ENCODE measurements at places on chromosomes 12 and 14.

GRCh38 chr12:76820888-76821482, 57.1 kb downstream of the ZDHHC17 start:
- no peak for DNase-seq

- DNase-seq = no peak
Measured at GRCh38 chr12:4220536-4221257, 52.9 kb upstream of the CCND2 start.

DNA sequence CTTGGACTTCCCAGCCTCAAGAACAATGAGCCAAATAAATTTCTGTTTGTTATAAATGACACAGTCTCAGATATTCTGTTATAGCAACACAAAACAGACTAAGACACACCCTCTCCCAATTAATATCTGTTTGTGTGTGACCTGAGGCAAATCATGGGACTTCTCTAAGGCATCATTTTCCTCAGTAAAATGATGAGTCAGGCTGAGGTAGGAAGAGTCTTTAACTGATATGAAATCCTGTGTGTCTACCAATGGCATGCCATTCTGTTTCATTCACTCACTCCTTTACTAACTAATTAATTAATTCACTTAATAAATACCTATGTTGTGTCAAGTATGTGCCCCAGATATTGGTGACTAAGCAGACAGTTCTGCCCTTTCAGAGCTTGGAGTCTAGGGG, 258.4 kb upstream of the CRY1 start:
- DNase-seq = no peak

DNA sequence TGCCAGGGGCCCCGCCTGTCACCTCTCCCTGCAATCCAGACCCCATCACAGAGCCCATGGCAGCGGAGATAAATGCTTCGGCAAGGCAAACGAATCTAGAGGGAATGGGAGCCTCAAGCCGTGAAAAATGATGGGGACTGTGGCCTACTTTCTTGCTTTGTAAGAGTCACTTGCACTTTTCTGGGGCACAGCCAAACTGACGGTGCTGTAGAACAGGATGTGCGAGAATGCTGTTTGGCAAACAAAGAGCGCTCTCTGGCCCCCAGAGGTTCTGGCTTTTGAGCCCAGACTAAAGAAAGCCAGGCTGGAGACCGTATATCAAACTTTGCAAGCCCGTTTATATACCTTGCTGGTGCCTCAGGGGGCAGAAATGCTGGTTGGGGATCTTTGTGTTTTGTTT, 108.7 kb downstream of the CACNA1C start:
- peak; percentile 86 for DNase-seq

GRCh38 chr12:131775392-131776236, 52.6 kb upstream of the MMP17 start:
- DNase-seq = no peak

DNA sequence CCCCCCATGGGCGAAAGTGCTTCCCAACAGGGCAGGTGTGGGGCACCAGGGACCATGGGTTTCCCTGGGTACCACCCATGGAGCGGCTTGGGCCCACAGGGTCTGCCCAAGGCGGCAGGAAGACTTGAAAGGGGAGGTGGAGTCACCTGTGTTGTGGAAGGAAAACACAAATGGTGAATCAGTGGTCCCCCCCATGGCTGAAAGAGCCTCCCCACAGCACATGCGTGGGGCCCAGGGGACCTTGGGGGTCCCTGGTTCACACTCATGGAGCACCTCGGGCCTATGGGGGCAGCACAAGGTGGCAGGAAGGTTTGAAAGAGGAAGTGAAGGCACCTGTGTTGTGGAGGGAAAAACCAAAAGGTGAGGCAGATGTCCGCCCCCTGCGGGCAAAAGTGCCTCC, 581.9 kb downstream of the ALG10 start:
- DNase-seq = no peak

DNA sequence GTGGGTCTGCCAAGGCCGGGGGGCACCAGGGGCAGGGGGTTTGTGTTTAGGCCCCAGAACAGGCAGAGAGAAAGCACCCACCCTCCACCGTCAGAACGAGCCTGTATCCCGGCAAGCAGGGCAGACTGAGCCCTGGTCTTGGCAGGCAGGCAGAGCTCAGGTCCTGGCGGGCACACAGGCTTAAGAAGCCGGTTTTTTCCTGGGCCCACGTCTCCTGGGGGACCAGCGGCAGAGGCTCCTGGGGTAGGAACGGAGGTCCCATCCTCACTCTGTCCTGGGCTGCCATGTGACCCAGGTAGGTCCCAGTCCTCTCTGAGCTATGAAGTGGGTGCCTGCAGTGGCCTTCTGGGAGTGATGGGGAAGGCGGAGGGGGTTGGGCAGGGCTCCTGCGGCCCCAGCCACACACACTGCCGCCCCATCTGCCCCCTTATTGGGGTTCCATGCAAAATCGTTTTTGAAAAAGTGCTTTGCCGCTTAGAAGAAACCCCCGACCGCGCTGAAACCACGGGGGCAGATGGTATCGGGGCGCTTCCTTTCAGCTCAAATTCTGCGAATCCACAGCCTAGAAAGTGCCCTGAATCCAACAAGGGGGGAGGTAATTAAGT, 24.2 kb downstream of the SH2B3 start:
- no peak for DNase-seq

DNA sequence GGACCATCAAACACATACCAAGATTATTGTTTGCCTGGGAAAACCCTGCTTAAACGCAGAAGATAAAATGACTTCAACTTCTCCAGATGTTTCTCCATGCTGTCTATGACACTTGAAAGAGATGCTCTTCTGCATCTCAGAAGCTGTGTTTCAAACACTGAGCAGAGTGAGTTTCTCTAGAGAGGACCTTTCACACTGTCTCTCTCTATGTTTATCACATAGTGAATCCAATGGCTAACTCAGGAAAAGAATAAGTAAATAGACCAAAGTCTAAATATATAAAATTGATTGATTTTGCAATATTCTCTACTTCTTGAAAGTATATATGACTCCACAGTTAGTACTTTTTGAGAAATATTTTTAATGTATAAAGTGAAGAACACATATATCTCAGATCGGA, 325.6 kb upstream of the USP15 start:
- DNase-seq = no peak

- no peak for DNase-seq
Measured at GRCh38 chr12:52349196-52349595, 18.1 kb downstream of the KRT85 start.

DNA sequence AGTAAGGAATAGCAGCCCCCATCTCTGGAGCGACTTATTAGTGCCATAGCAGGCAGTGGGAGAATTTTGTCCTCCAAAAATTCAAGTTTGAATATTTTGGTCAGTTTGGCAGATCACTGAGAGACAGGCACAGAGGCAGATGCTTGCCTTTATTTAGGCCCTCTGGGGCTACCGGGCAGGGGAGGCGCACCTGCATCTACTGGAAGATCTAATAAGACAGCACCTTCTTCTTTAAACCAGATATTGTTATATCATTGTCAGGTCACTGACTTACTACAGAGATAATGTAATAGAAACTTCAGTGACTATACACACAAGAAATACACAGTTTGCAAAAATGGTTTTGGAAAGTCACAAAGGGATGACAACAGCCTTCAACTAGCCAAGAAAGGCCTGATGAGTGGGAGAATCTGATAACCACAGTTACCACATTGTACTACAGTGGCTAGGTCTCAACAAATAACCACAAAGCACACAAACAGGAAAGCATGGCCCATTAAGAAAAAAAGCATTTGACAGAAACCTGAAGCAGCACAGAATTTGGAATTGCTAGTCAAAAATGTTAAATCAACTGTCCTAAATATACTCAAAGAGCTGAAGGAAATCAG, 56.8 kb downstream of the CDK17 start:
- DNase-seq = no peak

- DNase-seq = no peak
Measured at GRCh38 chr12:120761519-120761934, 35.9 kb downstream of the ACADS start.

DNA sequence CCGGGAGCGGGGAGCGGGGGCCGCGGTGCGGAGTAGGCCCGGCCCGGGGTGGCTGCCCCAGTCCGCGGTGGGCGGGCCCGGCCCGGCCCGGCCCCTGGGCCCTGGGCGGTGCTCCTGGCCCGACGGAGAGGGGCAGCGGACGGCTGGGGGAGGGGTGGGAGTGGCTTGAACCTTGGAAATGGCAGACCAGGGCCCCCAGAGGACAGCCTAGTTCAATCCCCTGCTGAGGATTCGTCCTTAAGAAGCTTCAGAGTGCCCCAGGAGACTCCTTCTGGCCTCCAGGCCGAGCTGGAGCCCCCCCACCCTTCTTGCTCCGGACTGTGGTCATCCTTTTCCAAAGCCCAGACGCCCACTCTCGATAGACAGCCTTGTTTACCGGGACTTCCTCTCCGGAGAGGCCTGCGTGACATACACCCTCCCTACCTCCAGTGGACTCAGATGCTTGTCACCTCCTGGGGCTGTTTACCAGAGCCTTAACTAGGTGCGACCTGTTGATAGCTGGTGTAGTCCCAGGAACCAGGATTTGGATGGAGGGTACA, 458 bp downstream of the KHNYN start:
- no peak for DNase-seq

DNA sequence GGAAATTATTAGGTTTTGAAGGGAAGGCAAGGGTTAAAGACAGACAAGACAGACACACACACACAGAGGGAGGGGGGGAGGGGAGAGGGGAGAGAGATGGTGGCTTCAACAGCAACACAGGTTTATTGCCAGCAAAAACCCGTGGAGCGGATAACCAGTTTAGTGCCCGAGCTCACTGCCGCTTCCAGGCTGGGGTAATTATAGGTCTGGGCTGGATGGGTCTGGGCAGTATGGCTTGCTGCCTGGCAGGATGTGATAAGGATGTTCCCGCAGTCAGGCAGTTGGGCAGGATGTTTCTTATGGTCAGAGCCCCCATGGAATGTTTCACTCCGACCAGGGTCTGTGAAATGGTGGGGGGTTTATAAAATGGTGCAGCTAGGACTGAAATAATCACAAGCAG, 4.4 kb upstream of the TDRD9 start:
- DNase-seq = no peak

DNA sequence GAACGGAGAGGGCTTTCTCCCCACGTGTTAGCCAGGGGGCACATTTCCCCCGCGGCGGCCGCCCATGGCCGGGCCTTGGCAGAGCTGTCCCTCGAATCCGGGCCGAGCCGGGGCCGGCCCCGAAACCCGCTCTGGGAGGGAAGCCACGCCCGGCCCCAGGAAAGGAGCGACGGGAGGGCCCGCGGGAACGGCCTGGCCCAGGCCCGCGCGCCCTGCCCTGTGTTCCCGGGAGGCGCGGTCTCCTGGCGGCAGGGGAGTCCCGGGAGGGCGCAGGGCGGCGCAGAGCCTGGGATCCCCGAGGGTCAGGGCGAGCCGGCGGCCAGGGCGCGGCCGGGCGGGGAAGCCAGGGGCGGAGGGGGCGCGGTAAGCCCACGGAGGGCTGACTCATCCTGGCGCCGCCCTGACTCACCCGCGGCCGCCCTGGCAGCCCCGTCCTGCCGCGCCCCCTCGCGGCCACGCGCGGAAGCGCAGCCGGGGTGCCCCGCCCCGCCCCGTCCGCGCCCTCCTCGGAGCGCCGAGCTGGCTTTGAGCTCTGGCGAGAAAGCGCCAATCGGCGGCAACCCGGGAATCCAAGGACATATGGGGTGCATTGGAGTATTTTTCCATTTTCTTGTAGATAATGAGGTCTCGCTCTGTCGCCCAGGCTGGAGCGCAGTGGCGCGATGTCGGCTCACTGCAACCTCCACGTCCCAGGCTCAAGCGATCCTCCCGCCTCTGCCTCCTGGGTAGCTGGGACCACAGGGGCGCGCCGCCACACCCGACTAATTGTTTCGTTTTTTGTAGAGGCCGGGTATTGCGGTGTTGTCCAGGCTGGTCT, 31.8 kb upstream of the PLEKHG6 start:
- DNase-seq = no peak

- no peak for DNase-seq
Measured at GRCh38 chr14:95685978-95686922, at the start of gene TCL1B. TSS of gene TCL1B (plus strand) at chr14:95686426. CDS start at chr14:95686468, 42 bp downstream.

GRCh38 chr12:64669270-64669842, 59.1 kb downstream of the RASSF3 start:
- DNase-seq = no peak

- no peak for DNase-seq
Measured at GRCh38 chr14:79627058-79627457, 584.2 kb downstream of the DIO2 start.

All from LNCaP clone FGC (cell line).